ENCODE measurements at places on chromosomes 12 and 14. TPM values are rescaled to one million over a fixed set of nuclear protein-coding genes. Genes with fewer than 3 reads are reported as not detected.

DNA sequence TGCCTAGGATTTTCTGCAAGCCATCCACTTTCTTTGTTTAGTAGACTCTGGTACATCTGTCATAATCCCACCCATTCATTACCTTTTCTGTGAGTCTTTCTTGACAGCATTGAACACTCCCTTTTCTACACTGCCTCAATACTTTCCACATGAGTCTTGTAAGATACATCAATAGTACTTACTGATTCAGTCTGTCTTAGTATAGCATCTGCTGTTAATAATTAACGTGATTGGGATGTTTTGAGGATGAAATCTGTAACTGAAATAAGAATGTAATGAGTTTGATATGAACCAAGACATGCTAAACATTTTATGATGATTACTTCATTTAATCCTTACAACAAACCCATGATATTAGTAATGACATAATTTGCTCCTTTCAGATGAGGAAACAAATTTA, 196.2 kb upstream of the FOXG1 start:
- H3K4me3 ChIP-seq: no peak overlapping the region
- H3K4me1 ChIP-seq: no peaks in the 10 kb centered on the region
- no peaks in the 10 kb centered on the region for H3K36me3 ChIP-seq
- no peak overlapping the region for H3K27ac ChIP-seq
- no peaks in the 10 kb centered on the region for H3K27me3 ChIP-seq

OR6C2 gene
- 0.12 TPM for total RNA-seq

GRCh38 chr12:120597861-120598260, 16.7 kb upstream of the POP5 start:
- H3K36me3 ChIP-seq: no peaks in the 10 kb centered on the region
- no peak for DNase-seq
- no peak overlapping the region for H3K4me3 ChIP-seq
- peaks cover 4% of the 10 kb centered on the region for H3K4me1 ChIP-seq

GRCh38 chr12:121816925-121817647, 13.3 kb downstream of the SETD1B start:
- no peak overlapping the region for H3K4me3 ChIP-seq
- no peak for DNase-seq
- H3K36me3 ChIP-seq: no peaks in the 10 kb centered on the region
- no peak overlapping the region for H3K27ac ChIP-seq

- no peak for DNase-seq
- no peaks in the 10 kb centered on the region for H3K36me3 ChIP-seq
- H3K27me3 ChIP-seq: no peaks in the 10 kb centered on the region
- no peak overlapping the region for H3K4me3 ChIP-seq
- H3K4me1 ChIP-seq: peaks cover 4% of the 10 kb centered on the region
Observed at GRCh38 chr12:14239935-14240872, 125.3 kb upstream of the ATF7IP start.

DNA sequence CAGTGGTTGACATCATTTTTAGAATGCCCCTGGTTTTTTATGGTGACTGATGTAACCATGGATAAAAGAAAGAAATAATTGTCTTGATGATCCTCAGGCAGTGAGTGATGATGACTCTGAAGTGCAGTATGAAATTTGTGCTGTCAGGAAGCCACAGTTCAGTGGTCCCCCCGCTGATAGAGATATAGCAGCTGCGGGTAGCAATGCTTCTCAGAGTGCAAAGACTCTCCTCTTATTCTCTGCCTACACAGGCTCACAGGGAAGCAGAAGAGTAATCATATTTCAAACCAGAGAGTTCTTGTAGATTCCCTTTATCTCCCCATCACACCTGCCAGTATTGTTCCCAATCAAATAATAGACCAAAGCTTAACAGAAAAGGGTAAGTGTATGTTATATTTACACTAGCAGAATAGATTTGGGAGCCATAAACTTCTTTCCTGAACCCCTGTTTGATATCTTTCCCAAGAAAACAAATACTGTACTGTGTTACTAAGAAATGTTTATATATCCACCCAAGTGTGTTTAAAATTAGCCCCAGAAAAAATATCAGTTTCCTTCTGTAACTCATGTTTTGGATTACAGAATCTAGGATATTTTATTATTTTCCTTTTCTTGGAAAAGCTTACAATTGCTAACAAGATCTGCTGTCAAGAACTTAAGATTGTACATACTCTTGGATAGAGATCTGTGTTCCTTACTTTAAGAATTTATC, 1817.4 kb upstream of the FLRT2 start:
- no peaks in the 10 kb centered on the region for H3K27me3 ChIP-seq
- H3K4me3 ChIP-seq: no peak overlapping the region
- DNase-seq: no peak

DNA sequence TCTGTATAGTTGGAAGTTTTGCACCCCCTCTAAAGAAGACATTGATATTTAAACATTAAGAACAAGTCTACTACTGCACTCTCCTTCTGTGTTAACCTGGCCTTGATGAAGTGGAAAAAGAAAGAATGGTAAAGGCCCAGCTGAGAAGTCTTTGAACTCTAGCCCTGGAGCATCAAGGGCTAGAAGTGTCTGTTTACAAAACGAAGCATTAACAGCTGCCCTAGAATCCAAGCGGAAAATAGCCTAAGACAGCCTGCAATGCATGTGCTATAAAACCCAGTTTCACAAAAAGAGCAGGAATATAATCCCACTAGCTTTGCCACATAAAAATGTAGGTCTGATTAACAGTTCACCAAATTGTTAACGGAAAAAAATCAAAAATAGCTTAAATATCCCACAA, 60.5 kb downstream of the NUMB start:
- H3K4me1 ChIP-seq: no peaks in the 10 kb centered on the region
- H3K36me3 ChIP-seq: no peaks in the 10 kb centered on the region
- H3K27me3 ChIP-seq: no peaks in the 10 kb centered on the region
- DNase-seq: no peak
- H3K27ac ChIP-seq: no peak overlapping the region

DNA sequence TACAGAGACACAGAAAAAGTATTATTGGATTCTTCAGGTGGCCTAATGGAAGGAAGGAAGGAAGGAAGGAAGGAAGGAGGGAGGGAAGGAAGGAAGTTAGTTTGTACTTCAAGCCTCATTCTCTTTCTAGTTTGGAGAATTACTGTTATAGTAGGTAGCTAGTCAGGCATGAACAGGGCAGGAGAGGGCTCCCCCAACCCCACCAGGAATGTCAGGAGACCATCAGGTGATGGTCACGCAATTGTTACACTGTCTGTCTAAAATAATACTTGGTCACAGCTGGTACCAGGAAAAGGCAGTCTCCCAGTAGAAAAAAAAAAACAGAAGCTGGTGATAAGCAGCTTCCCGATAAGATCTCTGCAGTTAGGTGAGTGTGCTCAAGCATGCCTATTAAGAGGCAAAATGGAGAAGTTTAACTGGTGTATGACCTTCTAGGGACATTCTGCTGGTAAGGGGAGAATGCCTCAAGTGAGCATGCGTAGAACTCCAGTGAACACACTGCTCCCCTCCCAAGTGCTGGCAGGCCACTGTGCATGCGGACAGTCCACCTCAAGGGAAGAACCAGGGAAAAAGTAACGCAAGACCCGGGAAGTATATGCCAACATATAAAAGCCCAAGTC, 358.4 kb upstream of the SOX5 start:
- no peak for DNase-seq
- H3K27me3 ChIP-seq: no peaks in the 10 kb centered on the region
- H3K4me3 ChIP-seq: no peak overlapping the region
- no peaks in the 10 kb centered on the region for H3K36me3 ChIP-seq
- no peaks in the 10 kb centered on the region for H3K4me1 ChIP-seq

MTHFD1 gene
- 27.4 TPM for total RNA-seq

GRCh38 chr12:127810041-127810440, 456.9 kb upstream of the TMEM132C start:
- H3K27me3 ChIP-seq: no peaks in the 10 kb centered on the region
- no peak for DNase-seq
- no peaks in the 10 kb centered on the region for H3K4me1 ChIP-seq
- no peaks in the 10 kb centered on the region for H3K36me3 ChIP-seq

DAO gene
- total RNA-seq: 0.79 TPM

PSME1 gene
- 63.9 TPM for total RNA-seq

DNA sequence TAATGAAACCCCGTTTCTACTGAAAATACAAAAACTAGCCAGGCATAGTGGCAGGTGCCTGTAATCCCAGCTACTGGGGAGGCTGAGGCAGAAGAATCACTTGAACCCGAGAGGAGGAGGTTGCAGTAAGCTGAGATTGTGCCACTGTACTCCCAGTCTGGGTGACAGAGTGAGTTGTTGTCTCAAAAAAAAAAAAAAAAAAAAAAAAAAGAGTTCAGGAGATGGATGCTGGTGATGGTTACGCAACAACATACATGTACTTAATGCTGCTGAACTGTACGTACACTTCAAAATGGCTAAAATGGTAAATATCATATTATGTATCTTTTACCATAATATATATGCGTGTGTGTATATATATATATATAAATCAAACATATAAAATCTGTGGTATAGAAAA, 29.0 kb downstream of the ACTN1 start:
- H3K27ac ChIP-seq: no peak overlapping the region
- DNase-seq: no peak
- H3K36me3 ChIP-seq: no peaks in the 10 kb centered on the region

DNA sequence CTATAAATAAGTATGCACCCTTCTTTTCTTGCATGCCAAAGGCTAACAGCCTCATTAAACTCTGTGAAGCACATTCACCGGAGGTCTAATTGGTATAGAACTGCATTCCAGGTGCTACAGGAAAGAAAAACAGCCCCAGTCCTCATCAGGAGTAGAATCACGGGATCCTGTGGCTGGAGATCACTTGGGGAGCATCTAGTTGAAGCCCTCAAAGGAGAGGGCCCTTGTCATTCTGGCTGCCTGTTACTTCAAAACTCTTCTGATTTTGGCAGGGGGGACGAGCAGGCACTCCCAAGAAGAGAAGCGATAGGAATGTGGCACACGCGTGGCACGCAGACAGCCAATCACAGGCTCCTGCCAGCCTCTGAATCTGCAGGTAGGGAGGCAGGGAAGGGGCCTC, 154.4 kb downstream of the TTC7B start:
- no peak overlapping the region for H3K27ac ChIP-seq
- H3K4me1 ChIP-seq: no peaks in the 10 kb centered on the region
- no peaks in the 10 kb centered on the region for H3K27me3 ChIP-seq
- H3K36me3 ChIP-seq: no peaks in the 10 kb centered on the region
- no peak for DNase-seq
- no peak overlapping the region for H3K4me3 ChIP-seq

DNA sequence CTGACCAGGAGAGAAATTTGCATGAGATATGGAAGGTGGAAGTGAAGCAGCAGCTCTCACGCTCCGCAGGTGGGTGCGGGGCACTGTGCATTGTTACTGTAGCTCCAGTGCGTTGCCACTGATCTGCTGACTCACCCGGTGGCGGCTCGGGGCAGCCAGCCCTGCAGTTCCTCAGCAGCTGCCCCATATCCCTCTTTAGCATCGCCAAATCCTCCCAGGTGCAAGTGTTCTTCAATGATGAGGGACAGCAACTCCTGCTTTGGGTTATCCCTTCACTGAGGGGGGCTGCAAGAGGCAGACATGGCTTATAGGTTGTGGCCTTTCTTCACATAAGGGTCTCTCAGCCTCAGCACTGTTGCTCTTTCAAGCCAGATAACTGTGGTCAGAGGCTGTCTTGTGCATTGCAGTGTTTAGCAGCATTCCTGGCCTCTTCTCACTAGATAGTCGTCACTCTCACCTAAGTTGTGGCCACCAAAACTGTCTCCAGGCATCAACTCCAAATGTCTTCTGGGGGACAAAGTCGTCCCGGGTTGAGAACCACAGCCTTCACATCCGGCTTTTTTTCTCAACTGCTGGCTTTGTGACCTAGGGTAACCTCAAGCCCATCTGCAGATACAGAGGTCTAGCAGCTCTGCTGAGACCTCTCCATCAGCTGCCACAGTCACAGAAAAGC, 180.8 kb downstream of the EFCAB11 start:
- H3K4me1 ChIP-seq: no peaks in the 10 kb centered on the region
- H3K4me3 ChIP-seq: no peak overlapping the region
- H3K36me3 ChIP-seq: no peaks in the 10 kb centered on the region
- H3K27me3 ChIP-seq: no peaks in the 10 kb centered on the region

DNA sequence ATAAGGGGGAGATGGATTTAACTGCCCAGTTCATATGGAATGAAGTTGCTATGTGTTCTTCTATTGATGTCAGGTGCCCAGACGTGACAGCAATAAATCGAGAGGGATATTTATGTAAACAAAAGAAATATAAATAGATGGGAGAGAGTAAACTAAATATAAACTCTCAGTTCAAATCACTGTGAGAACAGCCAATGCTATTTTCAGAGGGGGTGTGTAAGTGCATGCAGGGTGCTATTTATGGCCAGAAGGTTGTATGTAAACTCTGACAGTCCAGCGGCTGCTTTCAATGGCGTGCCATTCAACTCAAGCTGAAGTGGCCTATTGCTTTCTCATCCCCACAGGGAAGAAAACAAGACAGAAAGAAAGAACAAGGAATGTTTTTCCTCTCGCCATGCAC, 127.2 kb downstream of the KCNA5 start:
- H3K27me3 ChIP-seq: no peaks in the 10 kb centered on the region
- no peak overlapping the region for H3K27ac ChIP-seq
- no peaks in the 10 kb centered on the region for H3K36me3 ChIP-seq
- DNase-seq: no peak
- H3K4me3 ChIP-seq: no peak overlapping the region

- peak overlapping the region; percentile 57 for H3K27ac ChIP-seq
- no peaks in the 10 kb centered on the region for H3K27me3 ChIP-seq
- H3K36me3 ChIP-seq: no peaks in the 10 kb centered on the region
Observed at GRCh38 chr14:54669721-54670561, 103.0 kb downstream of the SAMD4A start.

DNA sequence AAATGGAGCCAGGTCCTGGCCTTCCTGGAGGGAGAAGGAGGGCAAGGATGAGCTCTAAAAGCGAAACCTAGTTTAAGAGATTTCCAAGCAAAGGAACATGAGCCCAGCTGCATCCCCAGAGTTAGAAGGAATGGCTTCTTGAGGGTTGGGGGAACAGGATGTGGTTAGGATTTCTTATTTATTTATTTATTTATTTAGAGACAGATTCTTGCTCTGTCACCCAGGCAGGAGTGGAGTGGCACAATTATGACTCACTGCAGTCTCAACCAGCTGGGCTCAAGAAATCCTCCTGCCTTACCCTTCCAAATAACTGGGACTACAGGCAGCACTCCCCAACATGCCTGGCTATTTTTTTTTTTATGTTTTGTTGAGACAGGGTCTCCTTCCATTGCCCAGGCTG, 25.3 kb upstream of the TMEM106C start:
- no peak for DNase-seq
- no peak overlapping the region for H3K27ac ChIP-seq
- H3K4me1 ChIP-seq: peaks cover 8% of the 10 kb centered on the region
- H3K36me3 ChIP-seq: no peaks in the 10 kb centered on the region
- no peak overlapping the region for H3K4me3 ChIP-seq

DNA sequence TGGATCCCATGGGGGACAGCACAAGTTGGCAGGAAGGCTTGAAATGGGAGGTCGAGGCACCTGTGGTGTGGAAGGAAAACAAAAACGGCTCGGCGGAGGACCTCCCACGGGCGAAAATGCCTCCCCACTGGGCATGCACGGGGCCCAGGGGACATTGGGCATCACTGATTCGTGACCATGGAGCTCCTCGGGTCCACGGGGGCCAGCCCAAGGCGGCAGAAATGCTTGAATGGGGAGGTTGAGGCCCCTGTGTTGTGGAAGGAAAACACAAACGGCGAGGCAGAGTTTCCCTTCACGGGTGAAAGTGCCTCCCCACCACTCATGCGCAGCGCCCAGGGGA, 376.0 kb downstream of the ALG10 start:
- no peak overlapping the region for H3K27ac ChIP-seq
- no peak overlapping the region for H3K4me3 ChIP-seq
- peak; percentile 2 for DNase-seq
- H3K4me1 ChIP-seq: no peaks in the 10 kb centered on the region
- H3K36me3 ChIP-seq: no peaks in the 10 kb centered on the region

NFATC4 gene
- 40.9 TPM for total RNA-seq
